ENCODE measurements at places on chromosomes 2 and 18.

- no peak for DNase-seq
Observed at GRCh38 chr2:19029655-19030054, 328.8 kb downstream of the OSR1 start.

GRCh38 chr2:120904379-120904778 is 168.7 kb downstream of the GLI2 start:
- DNase-seq: no peak

DNA sequence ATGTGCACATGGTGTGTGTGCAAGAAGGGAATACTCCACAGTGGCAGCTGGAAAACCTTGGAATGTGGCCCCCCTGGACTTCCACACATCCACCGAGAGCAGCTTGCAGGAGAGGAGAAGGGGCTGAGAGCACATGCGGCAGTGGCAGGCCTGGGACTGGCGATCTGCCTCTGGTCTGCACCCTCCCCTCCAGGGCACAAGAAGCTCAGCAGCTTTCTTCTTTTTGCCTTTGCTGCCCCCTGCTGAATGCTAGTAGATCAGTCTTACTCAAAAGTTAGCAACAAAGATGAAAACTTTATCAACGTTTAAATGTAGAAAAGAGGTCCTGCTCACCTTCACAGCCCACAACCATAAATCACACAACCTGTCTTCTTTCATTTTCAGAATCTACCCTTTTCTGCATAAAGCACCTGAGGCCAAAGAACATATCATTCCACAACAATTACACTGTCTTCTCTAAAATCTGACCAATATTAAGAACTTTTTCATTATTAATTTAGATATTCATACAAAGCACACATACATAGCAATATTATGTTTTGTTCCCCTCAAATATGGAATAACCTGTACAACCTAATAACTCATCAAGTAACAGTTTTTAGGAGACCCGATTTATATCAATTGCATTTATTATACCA is 34.6 kb downstream of the TGFBRAP1 start:
- peak; percentile 90 for DNase-seq

GRCh38 chr2:9329497-9329896 is 93.8 kb downstream of the ITGB1BP1 start:
- DNase-seq: no peak

- DNase-seq: no peak
Observed at GRCh38 chr2:63862806-63863205, 21.1 kb downstream of the UGP2 start.

DNA sequence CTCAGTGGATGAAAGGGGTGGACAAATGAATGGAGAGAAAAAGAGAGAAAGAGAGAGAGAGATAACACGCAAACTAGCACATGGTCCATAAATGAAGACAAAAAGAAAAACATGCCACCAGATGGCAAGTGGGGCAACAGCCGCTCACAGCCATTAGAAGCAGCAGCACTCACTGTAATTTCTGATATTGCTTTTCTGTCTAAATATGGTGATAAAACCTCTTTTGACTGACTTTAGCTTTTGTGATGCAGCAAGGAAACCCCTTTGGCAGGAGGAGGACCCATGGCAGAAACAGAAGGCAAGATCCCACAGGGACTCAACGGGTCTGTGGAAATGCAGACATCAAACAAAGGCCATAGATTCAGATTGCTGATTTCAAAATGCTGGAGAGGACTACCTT is 88.0 kb upstream of the CDH20 start:
- no peak for DNase-seq

GRCh38 chr2:55025627-55026026 is 24.6 kb downstream of the RTN4 start:
- DNase-seq: no peak

DNA sequence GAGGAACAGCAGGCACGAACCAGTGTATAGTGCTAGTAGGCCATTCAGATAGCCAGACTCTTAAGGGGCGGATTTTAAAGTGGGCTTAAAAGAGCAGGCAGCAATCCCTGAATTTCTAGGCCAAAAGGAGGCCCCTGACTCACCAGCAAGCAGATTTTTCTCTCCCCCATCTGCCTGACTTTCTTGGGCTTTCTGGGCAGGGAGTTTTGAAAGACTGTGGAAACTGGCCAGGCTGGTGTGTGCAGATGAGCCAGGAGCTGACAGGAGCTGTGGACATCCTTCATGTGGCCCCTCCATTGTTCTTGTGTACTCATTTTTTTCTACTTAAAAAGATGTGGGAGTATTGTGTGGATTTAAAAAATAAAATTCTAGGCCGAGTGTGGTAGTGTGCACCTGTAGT is 59.0 kb downstream of the GLI2 start:
- DNase-seq: peak; percentile 78

- DNase-seq: no peak
Observed at GRCh38 chr2:46306330-46306751, 9.1 kb downstream of the EPAS1 start.

DNA sequence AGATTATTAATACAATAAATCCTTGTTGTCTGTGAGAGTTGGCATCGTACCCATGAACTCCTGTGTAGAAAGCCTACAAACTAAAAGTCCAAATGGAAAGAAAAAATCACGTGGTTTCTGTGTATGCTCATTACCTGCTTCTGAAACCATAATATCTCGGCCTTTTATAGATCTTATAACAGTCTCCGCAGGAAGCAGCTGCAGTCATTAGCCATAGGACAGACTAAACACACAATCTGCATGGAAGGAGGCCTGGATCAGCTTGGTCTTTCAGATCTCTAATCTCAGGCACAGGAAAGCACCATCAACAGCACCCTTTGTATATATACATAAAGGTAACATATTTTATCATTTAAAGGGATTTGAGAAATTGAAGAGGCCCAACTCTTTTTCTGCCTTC is 508.9 kb upstream of the TCF4 start:
- DNase-seq: no peak

GRCh38 chr2:138703242-138703641 is 76.9 kb downstream of the NXPH2 start:
- DNase-seq: no peak

DNA sequence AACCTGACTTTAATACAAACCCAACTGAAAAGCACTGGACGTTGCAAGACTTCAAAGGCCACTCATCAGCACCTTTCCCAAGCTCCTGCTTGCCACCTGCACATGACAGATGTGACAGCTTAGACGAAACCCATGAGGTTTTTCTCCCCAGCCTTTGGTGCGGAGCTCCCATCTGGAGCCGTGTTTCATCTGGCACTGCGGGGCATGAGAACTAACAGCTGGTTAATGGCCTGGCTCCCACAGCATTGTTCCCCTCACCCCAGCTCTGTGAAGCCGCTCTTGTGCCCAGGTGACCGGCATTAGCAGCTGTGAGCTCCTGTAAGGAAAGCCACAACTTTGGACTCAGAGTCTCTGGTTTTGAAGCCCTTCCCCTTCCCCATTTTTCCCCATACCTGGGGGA is 50.9 kb downstream of the GALR1 start:
- no peak for DNase-seq

- DNase-seq: no peak
Observed at GRCh38 chr2:222146488-222146887, 152.3 kb downstream of the PAX3 start.

GRCh38 chr18:21949326-21950015 is 208.9 kb downstream of the MIB1 start:
- no peak for DNase-seq

DNA sequence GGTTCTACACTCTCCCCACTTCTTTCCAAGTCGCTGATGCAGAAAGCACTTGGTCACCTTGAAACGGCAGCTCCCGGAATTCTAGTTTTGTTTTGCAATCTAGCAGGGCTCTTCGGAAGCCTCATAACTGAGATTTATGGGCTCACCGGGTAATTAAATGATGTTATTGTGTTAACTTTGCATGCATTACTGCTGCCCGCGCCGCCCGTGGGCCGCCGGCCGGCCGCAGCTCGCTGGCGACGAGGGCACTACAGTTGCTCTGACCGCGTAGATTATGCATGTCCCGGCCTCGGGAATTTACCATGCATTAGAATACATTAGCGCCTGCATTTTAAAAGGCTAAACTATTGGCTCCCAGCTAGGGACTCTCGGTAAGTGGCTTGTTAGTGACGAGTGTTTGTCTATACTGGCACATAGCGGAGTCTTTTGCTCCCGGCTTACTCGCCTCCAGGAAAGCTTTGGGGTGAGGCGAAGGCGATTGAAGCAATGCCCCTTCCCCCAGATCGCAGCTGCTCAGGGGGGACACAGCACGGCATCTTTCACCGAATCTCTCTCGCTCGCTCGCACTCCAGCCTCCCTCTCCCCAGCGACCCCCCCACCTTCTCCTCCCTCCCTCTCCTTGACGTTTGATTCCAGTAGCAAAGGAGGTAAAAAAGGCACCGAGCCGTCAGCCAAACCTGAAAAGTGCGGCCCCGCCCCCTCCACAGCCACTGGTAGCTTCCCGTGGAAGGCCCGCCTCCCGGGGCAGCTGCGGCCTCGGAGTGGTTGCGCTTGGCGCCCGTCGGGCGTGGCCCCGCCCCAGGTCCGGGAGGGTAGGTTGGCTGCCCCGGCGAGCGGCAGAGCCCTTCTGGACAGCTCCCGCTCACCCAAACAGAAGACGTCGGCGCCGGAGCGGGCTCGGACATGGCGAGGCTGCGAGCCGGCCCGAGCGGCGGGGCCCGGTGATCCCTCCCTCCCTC is at the start of gene ONECUT2:
ONECUT2 (plus strand) TSS at position 839 of the 959 bp plus-strand sequence. CDS start 343 bp downstream, outside the sequence.
- peak; percentile 100 for DNase-seq

DNA sequence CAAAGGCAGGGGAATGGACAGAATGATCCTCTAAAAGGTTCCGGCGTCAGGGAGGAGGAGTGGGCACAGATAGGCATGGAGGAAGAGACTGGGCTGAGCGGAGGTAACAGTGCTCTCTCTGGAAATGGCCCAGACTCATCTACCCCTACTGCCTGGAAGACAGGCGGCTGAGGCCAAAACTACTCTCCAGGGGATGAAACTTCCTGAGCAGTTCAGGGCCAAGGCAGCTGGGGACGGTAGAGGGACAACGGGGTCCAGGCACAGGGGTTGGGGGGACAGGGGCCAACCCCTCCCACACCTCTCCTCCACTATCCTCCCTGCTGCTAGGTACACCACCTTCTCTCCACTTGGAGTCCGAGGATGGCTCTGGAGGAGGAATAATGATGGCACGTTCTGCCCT is 94.3 kb downstream of the TNS1 start:
- DNase-seq: no peak

GRCh38 chr2:174385201-174385600 is 10.3 kb upstream of the SCRN3 start:
- DNase-seq: no peak

- DNase-seq: no peak
Observed at GRCh38 chr2:236580746-236581355, 11.2 kb downstream of the ACKR3 start.

DNA sequence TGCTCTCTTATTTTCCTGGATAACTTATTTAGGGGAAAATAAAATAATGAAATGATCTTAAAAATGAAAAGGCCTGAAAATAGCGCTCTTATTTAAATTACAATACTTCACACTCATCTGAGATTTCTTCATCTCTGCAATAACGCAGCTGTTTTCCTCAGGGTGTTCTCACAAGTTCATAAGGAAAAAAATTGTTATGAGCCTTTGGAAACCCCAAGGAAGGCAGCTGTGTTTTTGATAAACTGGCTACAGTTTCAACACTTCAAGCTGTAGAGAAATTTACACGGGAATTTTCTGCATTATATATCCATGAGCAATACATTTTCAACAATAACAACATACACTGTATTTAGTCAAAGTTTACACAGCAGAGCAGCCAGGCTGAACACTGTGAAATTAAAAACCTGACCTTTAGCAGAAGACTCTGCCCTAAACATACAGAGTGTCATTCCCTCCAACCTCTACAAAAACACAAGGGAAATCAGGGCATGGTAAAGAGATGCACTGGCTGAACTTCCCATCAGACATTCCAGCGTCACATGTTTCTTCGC is 959.6 kb downstream of the SLC4A3 start:
- no peak for DNase-seq

GRCh38 chr2:179172894-179173293 is 91.7 kb downstream of the SESTD1 start:
- no peak for DNase-seq

DNA sequence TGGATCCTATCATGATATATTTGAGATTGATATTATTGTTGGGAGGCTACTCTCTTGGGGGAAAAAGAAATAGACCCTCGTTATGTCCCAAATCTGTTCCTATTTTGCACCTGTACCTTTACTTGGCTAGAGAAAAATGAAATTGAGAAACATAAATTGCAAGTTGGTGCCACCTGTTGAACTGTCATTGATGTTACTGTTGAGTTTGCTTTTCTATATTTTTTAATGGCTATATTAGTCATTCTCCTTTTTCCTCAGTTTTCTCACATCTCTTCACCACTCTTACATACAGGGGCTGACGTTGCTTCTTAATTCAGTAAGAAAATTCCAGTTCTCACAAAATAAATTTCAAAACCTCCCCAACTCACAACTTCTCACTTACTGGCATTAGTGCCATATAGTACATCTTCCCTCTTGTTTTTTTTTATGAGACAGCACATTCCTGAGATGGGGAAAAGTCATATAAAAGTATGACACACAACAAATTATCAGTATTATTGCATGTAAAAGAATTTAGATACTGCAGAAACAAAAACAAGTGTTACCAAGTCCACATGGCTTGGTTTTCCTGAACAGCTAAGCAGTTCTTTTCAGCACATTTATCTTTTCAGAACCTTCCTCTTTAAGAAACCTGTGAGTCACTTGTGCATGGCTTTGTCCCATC is 348.3 kb upstream of the DSEL start:
- peak; percentile 53 for DNase-seq

Data from GM03348 (cell line).